ENCODE measurements at places on chromosomes 4 and X.

- no peak for DNase-seq
These were observed 200.7 kb downstream of the CRLF2 start for GRCh38 chrX:1011691-1012283.

DNA sequence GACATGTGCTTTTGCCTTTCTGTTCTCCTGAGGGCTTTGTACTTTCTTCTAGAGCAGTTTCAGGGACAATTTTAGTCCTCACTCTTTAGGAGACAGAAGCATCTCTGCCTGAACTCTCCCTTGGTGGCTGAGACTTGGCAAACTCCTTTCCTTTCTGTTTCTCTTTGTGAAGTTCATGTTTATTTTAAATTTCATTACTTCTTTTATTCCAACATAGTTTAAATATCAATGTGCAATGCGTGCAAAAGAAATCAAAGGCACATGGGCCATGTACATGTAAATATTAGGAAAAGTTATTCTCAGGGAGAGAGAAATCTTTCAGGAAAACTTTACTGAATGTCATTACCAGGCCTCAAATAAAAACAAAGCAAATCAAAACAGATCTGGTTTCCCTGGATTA, 177.6 kb downstream of the RNF150 start:
- peak; percentile 48 for DNase-seq

- DNase-seq, result no peak
These were observed 125.4 kb upstream of the DMD start for GRCh38 chrX:33336783-33337182.

DNA sequence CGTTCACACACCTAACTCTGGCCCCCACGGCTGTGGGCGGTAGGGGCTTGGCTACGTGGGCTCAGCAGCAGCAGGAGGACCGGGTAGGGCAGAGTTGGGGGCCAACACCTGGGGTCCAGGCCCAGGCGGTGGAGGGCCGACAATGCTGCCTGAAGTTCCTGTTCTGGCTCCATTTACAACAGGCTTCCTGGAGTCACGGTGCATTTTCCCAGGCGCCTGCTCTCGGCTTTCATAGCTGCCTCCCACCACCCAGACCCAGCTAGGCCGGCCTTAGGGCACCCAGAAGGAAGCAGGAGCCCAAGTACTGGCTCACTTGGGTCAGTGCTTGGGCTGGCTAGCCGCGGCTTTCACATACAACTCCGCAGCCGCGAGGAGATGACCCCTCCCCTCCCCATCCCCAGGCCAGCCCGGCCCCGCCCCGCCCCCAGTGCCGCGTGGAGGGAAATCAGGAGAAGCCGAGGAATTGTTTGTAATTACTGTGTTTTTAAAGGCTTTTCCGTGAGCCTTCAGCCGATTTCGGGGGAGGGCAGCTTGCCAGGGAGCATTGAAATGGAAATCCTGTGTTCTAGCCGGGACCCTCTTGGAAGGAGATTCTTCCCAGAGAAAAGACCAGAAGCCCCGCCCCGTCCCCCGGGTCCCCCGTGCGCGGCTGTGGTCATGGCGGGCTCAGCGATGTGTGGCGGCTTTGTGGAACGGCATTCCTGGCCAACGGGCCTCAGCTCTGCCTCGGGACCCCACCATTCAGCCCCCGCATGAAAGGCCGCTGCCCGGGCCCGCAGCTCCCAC, 28.5 kb downstream of the PJA1 start:
- DNase-seq, result no peak

DNA sequence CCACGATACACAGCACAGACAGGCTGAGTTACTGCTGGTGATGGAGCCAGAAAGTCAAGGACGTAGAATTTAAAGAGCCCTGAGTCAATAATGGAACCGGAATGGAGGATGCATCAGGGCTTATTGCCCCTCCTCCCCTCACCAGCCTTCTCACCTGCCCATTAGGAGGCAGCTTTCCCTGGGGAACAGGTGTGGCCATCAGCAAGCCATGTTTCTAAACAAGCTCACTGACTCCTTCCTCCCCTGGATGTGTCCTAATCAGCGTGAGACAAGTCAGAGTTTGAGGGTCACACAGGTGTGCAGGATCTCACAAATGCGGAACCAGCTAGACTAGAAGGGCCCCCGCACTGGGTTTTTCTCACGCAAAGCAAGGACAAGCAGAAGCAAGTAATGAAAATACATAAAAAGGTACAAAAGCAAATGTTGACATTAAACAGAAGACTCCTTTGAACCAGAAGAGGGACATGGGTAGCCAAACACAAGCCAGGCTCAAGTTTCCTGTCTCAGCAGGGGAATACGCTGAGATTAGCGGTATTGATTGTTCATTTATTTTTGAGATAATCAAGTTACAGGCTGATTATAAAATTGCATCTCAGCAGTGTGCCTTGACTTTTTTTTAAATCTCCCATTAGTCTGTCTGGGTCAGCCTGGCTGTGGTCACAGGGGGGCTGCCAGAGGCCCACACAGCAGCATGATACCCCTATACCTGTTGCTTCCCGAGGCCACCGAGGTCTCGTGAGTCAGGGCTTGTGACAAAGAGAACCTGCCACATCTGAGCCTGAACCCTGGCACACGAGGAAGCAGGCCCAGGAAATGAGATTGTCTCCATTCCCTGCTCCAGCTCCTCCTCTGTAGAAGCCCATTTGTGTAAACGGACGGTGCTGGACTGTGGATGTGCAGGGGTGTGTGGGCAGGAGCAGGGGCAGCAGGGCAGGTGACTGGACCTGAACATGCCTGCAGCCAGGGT, 37.4 kb downstream of the CCKAR start:
- no peak for DNase-seq

GRCh38 chrX:38627683-38628082, 66.3 kb downstream of the TSPAN7 start:
- DNase-seq, result peak; percentile 16

DNA sequence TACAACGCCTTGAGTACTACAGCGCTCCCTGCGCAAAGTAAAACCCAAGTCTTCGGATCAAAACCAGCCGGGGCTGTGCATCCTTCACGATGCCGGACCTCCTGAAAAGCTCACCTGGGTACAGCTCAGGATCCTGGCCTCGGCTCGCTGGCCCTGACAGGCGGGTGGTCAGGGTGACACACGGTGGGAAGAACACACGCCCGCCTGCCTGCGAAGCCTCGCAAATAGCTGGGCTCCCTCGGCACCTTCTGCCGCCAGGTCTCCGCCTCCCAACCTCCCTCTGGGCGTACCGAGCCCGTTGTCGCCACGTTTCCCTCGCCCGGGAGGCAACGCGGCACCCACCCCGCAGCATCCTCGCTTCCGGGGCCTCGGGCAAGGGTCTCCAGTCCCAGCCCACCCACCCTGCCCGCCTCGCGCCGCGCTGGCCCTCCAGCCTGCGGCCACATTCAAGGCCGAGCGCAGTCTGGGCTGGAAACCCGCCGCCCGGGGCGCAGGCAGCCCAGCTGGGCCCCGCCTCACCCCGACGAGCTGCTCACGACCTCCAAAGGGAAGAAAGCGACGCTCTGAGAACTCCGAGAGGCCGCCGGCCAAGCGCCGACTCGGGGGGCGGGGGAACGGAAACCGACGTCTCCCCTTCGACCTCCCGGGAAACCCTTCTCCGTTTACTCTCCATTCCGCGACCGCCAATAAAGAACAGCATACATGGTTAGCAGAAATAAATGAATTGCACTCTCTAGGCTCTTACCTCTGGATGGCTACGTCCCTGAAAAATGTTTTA, 511 bp downstream of the PPM1K start:
- DNase-seq, result peak; percentile 73

DNA sequence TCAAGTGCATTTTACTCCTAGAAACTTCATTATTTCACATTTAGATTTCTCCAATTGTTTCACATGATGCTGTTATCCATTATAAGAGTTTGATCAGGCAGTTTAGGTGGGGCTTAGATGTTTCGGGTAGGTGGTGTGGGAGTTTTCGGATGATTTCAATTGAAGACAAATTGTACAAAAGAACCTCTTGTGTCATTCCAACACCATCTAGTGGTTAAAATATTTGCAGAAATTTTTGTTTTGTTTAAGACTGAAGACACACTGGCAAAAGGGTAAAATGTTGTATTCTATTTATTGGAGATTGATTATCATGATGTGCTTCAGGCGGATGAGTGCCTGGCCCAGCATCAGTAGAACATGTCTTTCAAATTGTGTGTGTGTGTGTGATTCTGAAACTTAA, 212.7 kb downstream of the SH3BGRL start:
- DNase-seq, result no peak

- peak; percentile 81 for DNase-seq
These were observed 82.5 kb downstream of the GPAT3 start for GRCh38 chr4:83618431-83618830.

Data from EH (cell line).